Lung (tissue), 17 donors: ENCODE measurements at places on chromosomes 6 and 20. TPM values are rescaled to one million over a fixed set of nuclear protein-coding genes. Genes with fewer than 3 reads are reported as not detected.

HLA-DPB1 gene
- 69.8 TPM for total RNA-seq

PLN gene
- 8.0 TPM for total RNA-seq

BANF2 gene
- not detected for total RNA-seq

OLIG3 gene
- total RNA-seq, result not detected

SLC17A1 gene
- total RNA-seq, result not detected

GPLD1 gene
- 3.8 TPM for total RNA-seq

HMGCLL1 gene
- 3.6 TPM for total RNA-seq

BMP6 gene
- 7.5 TPM for total RNA-seq

SIM1 gene
- total RNA-seq, result not detected

DNA sequence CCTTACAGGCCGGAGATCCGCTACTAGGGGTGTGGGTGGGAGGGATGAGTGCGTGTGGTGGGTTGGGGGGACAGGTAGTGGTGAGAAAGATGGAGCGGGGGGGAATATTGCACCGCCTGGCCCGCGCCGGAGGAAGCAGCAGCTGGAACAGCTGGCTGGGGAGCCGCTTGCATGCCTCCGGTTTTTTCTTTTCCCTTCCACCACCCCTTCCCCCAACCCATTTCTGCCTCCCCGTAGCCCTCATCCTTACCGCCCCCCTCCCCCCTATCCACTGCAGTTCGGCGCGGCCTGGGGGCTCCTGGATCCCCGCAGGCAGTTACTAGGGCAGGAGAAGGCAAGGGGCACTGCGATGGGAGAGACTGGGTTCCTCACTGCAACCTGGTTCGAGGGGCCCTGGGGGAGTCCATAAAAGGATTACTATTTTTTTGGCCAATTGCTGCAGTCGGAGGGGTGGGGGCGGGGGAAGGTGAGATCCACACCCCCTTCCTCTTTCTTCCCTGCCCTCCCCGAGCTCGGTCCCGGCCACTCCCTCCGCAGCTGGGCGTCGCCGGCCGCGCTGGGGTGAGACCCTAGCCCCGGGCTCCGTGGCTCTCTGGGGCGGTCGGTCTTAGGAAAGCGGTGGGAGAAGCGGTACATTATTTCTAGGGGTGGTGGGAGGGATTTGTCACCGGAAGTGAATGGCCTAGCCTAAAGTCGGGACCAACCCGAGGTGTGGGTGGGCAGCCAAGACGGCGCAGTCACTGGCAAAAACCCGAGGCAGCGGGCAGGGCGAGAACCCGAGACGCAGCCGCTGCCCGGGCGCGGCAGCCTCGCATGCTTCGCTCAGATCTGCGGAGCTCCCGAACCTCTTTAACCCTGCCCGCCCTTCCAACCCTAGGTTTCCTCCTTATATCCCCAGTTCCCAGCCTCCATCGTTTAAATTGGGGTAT, 824 bp upstream of the TBCC start:
- H3K27ac ChIP-seq, result peak overlapping the region; percentile 93
- DNase-seq, result peak; percentile 96
- peak overlapping the region; percentile 71 for H3K4me3 ChIP-seq

- DNase-seq, result peak; percentile 33
- H3K27me3 ChIP-seq, result no peaks in the 10 kb centered on the region
- H3K36me3 ChIP-seq, result no peaks in the 10 kb centered on the region
- H3K4me3 ChIP-seq, result no peak overlapping the region
- H3K4me1 ChIP-seq, result no peaks in the 10 kb centered on the region
Measured at GRCh38 chr6:41167173-41167963, 4.5 kb upstream of the TREM2 start.

GRCh38 chr6:130178692-130179091, 44.1 kb downstream of the SAMD3 start:
- no peak overlapping the region for H3K4me3 ChIP-seq
- no peaks in the 10 kb centered on the region for H3K27me3 ChIP-seq
- no peaks in the 10 kb centered on the region for H3K36me3 ChIP-seq

DNA sequence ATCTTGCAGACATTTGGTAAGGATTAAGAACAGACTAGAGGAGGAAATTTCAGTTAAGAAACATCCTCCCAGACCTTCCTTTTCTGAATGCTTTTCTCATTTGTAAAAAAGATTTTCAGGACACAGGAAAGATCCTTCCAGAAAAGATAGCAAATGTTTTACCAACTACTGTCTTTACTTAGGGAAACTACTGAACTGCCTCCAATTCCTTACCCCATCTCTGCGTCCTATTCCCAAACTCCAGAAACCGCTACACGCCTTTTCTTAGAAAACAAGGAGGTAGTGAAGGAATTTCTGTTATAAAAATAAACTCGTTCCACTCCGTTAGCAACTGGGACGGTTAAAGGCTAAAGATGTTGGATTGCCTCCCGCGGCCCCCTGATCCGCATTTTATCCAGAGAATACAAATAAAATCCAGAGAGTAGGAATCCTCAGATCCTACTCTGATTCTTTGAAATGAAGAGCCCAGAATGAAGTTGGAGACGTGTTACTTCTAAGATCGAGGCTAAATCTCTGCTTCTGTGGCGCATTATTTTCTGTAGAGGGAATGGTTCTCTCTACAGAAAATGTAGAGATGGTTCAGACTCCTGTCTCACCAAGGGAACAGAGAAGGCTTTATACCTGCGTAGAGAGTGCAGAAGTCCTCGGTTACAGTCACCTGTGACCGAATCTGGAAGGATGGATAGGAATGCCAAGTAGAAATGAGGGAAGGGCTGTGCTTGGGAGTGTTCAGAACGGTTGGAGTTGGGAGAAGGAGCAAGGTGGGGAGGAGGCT, 133.0 kb downstream of the GPX5 start:
- H3K27me3 ChIP-seq, result peaks cover 3% of the 10 kb centered on the region
- H3K27ac ChIP-seq, result no peak overlapping the region
- H3K4me1 ChIP-seq, result peaks cover 1% of the 10 kb centered on the region
- no peak overlapping the region for H3K4me3 ChIP-seq

DNA sequence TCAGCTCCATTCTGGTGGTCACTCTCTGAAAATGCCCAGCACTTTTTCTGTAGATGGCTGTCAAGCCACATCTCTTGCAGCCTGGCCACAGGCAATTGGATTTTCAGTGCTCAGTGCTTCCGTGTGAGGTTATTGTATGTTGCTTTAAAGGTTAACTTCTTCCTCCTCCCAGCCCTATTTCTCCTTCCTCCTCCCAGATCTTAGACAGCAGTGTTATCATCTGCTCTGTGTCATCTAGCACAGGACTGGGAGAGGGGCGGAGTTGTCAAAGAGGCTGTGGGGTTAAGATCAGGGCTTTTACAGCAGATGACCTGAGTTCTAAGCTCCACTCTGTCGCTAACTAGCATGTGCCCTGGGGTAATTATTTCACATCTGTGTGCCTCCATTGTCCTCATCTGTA, 129.0 kb downstream of the PHACTR3 start:
- no peaks in the 10 kb centered on the region for H3K4me1 ChIP-seq
- no peak overlapping the region for H3K4me3 ChIP-seq
- no peaks in the 10 kb centered on the region for H3K27me3 ChIP-seq
- no peaks in the 10 kb centered on the region for H3K36me3 ChIP-seq
- H3K27ac ChIP-seq, result no peak overlapping the region

GRCh38 chr6:35415065-35415891, 36.9 kb upstream of the FANCE start:
- H3K27me3 ChIP-seq, result no peaks in the 10 kb centered on the region
- peak; percentile 88 for DNase-seq
- peaks cover 7% of the 10 kb centered on the region for H3K4me1 ChIP-seq

GRCh38 chr20:54343634-54344033, 131.8 kb upstream of the DOK5 start:
- no peak overlapping the region for H3K27ac ChIP-seq
- H3K4me1 ChIP-seq, result no peaks in the 10 kb centered on the region
- no peaks in the 10 kb centered on the region for H3K27me3 ChIP-seq

- DNase-seq, result peak; percentile 93
- no peak overlapping the region for H3K4me3 ChIP-seq
- H3K36me3 ChIP-seq, result no peaks in the 10 kb centered on the region
- H3K4me1 ChIP-seq, result peaks cover 10% of the 10 kb centered on the region
- peak overlapping the region; percentile 10 for H3K27ac ChIP-seq
- no peaks in the 10 kb centered on the region for H3K27me3 ChIP-seq
Measured at GRCh38 chr20:51541189-51542032, 1.1 kb downstream of the NFATC2 start.

GRCh38 chr20:57457243-57458095, 66.3 kb downstream of the RBM38 start:
- H3K27me3 ChIP-seq, result no peaks in the 10 kb centered on the region
- no peak overlapping the region for H3K27ac ChIP-seq
- H3K36me3 ChIP-seq, result no peaks in the 10 kb centered on the region
- DNase-seq, result no peak
- H3K4me1 ChIP-seq, result peaks cover 4% of the 10 kb centered on the region

GRCh38 chr6:56891754-56892153, 63.2 kb upstream of the BEND6 start:
- no peak overlapping the region for H3K4me3 ChIP-seq
- H3K27ac ChIP-seq, result no peak overlapping the region
- no peaks in the 10 kb centered on the region for H3K36me3 ChIP-seq
- H3K4me1 ChIP-seq, result no peaks in the 10 kb centered on the region

- no peaks in the 10 kb centered on the region for H3K36me3 ChIP-seq
- H3K4me3 ChIP-seq, result no peak overlapping the region
- H3K27me3 ChIP-seq, result no peaks in the 10 kb centered on the region
- H3K27ac ChIP-seq, result no peak overlapping the region
- H3K4me1 ChIP-seq, result no peaks in the 10 kb centered on the region
- DNase-seq, result no peak
Measured at GRCh38 chr6:147033267-147033666, 170.9 kb upstream of the STXBP5 start.

GRCh38 chr6:140002396-140003022, 628.1 kb upstream of the CITED2 start:
- H3K4me1 ChIP-seq, result no peaks in the 10 kb centered on the region
- no peak for DNase-seq
- no peak overlapping the region for H3K4me3 ChIP-seq
- no peaks in the 10 kb centered on the region for H3K27me3 ChIP-seq
- H3K27ac ChIP-seq, result no peak overlapping the region

DNA sequence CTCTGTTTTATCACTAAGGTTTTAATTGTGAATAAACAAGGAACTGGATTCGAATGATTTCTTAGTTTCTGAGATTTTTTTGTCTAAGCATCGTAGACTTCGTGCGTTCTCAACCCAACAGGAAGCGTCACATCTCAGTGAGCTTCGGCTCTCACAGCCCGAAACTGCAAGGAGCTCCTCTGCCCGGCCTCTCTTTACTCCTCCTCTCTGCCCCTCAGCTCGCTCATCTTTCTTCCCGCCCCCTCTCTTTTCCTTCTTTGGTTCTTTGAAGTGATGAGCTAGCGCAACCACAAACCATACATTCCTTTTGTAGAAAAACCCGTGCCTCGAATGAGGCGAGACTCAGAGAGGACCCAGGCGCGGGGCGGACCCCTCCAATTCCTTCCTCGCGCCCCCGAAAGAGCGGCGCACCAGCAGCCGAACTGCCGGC, 480 bp upstream of the NT5E start:
- peaks cover 43% of the 10 kb centered on the region for H3K27me3 ChIP-seq
- no peaks in the 10 kb centered on the region for H3K4me1 ChIP-seq
- no peaks in the 10 kb centered on the region for H3K36me3 ChIP-seq
- H3K4me3 ChIP-seq, result peak overlapping the region; percentile 54
- peak; percentile 24 for DNase-seq

DNA sequence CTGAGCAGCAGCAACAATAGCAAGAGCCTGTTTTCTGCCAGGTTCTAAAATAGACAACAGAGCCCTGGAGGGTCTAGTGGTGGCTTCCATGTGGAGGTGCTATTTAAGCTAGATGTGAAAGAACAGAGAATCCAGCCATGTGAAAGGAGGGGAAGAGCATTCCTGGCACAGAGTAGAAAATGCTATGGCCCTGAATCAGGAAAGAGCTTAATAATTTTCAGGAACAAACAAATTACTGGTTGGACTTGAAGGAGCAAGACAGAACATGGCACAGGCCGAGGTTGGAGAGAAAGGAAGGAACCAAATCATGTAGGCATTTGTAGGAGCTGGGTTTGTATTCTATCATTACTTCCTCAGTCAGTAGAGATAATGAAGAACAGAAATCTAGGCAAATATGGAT, 98.3 kb downstream of the AIG1 start:
- no peaks in the 10 kb centered on the region for H3K27me3 ChIP-seq
- H3K36me3 ChIP-seq, result no peaks in the 10 kb centered on the region
- no peak overlapping the region for H3K4me3 ChIP-seq
- H3K4me1 ChIP-seq, result peaks cover 14% of the 10 kb centered on the region
- H3K27ac ChIP-seq, result no peak overlapping the region
- no peak for DNase-seq

GRCh38 chr20:58310291-58310782, 822 bp downstream of the RAB22A start:
- peaks cover 4% of the 10 kb centered on the region for H3K4me1 ChIP-seq
- DNase-seq, result no peak
- H3K36me3 ChIP-seq, result peaks cover 11% of the 10 kb centered on the region

DNA sequence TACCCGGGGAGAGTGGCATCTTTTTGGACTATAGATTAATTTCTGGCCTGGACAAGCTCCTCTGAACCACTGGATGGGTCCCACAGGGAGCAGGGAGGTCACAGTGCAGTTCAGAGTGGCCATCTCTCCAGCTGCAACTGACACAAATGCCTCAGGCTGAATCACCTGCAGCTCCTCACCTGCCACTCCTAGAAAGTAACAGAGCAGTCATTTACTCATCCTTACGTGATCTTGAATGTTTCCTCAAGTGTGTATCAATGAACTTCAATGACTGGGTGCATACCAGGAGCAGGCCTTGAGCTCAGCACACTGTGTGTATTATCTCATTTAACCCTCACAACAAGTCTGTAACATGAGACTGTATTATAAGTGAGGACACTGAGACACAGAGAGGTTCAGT, 40.0 kb upstream of the SIRPG start:
- H3K4me3 ChIP-seq, result no peak overlapping the region
- H3K4me1 ChIP-seq, result no peaks in the 10 kb centered on the region
- no peaks in the 10 kb centered on the region for H3K36me3 ChIP-seq
- H3K27me3 ChIP-seq, result peaks cover 2% of the 10 kb centered on the region
- no peak overlapping the region for H3K27ac ChIP-seq
- DNase-seq, result no peak

DNA sequence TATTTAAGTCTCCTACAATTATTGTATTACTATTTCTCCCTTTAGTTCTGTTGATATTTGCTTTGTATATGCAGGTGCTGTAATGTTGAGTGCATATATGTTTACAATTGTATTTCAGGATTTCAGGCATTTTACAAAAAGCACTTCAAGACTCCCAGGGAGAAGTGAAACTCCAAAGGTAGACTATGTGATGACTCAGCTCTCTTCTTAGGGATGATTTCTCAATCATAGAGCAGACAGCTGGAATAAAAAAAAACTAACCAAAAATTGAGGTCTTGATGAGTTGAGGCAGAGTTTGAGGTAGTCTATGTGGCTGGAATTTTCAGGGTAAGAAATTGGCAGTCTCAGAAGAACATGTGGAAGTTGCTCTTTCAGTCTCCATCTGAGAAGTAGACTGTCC, 786.1 kb downstream of the TFAP2A start:
- H3K4me3 ChIP-seq, result no peak overlapping the region
- H3K27me3 ChIP-seq, result no peaks in the 10 kb centered on the region
- no peaks in the 10 kb centered on the region for H3K36me3 ChIP-seq
- no peak overlapping the region for H3K27ac ChIP-seq
- H3K4me1 ChIP-seq, result no peaks in the 10 kb centered on the region

DNA sequence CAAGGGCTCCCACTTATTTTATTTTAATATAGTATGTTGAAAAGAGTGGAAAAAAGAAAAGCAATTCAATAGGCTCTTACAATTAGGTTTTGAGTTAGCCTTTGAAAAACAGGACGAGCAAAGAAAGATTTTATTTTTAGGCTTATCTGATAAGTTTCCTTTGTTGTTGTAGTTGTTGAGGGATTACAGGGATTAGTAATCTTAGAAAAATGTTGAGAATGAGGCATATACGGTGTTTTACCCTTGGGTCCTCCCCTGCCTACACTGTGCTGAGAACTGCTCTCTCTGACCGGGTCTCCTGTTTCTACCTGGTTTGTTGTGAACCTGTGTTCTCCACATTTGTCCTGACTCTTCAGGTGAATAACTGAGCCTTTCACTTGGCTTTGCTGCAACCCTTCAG, 16.7 kb downstream of the TRAPPC3L start:
- H3K4me1 ChIP-seq, result peaks cover 4% of the 10 kb centered on the region
- no peak for DNase-seq
- no peak overlapping the region for H3K27ac ChIP-seq
- no peaks in the 10 kb centered on the region for H3K27me3 ChIP-seq
